T-cell (primary cell): ENCODE measurements at places on chromosomes 5 and 9.

- no peak for DNase-seq
Measured at GRCh38 chr5:123090661-123091297, 1.7 kb downstream of the PRDM6 start.

DNA sequence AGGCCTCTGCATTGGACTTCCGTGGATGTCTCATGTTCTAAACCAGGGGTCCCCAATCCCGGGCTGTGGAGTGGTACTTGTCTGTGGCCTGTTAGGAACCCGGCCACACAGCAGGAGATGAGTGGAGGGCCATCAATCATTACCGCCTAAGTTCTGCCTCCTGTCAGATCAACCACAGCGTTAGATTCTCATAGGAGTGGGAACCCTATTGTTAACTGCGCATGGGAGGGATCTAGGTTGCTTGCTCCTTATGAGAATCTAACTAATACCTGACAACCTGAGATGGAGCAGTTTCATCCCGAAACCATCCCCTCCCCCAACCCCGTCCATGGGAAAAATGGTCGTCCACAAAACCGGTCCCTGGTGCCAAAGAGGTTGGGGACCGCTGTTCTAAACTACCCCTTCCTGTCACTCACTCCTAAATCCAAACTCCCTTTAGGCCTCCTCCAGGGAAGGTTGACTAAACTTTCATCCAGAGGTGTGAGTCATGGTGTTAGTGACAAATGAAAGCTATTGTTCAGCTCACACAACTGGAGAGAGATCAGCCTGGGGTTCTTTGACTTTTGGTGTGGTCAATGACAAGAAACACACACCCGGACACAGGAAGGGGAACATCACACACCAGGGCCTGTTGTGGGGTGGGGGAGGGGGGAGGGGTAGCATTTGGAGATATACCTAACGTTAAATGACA lies 9.5 kb downstream of the KCNV2 start:
- no peak for DNase-seq

GRCh38 chr9:99296291-99296951 lies 74.3 kb downstream of the SEC61B start:
- peak; percentile 10 for DNase-seq

GRCh38 chr5:2754581-2755075 lies 3.2 kb upstream of the IRX2 start:
- DNase-seq, result no peak

- no peak for DNase-seq
Measured at GRCh38 chr9:132056717-132057560, 22.7 kb downstream of the MED27 start.

DNA sequence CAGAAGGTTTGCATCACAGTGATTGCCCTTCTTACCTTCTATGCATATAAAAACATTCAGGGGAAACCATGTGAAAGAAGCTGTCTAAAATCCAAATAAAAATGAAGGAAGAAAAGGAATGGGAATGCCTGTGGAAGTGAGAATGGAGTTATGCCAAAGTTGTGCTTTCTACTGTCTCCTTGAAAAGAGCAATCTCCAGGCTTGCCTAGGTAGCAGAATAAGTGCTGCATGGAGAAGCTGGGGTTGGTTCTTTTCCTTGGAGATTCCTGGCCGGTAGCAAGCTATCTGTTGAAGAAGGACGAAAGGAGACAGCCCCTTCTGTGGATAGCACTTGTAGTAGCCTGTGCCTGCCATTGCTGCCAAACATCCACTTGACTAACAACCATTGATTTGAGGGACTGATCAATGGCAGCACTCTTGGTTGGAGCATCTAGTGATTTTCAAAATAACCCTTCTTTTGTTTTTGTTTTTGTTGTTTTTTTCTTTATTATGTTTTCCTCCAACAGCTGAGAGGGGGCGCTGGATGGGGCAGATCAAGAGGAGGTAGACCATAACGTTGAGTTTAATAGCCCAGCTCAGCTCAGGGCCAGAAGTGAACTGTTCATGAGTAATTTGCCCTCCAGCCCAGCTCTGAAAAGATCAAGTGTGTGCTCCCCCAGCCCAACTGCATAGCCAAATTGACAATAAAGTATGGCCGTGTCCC lies 1.6 kb downstream of the PLCXD3 start:
- no peak for DNase-seq

GRCh38 chr5:66608501-66608900 lies 12.3 kb downstream of the MAST4 start:
- DNase-seq, result no peak

- DNase-seq, result no peak
Measured at GRCh38 chr9:92970467-92970923, 23.2 kb downstream of the FGD3 start.

DNA sequence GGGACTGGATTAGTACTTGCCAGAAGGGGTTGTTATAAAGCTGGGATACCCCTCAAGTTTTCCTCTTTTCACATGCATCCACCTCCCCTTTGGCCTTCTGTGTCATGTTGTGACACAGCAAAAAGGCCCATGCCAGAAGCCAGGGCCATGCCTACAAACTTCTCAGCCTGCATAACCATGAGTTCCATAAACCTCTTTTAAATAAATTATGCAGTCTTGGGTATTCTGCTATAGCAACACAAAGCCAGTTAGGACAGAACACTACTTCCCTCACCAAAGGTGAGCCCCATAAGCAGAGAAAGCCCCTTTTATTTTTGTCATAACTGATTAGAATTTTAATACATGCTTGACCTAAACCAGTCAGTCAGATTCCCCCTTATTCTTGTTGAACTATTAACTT lies 801.3 kb downstream of the DNAH5 start:
- no peak for DNase-seq

GRCh38 chr9:107363516-107364152 lies 80.6 kb downstream of the RAD23B start:
- no peak for DNase-seq

DNA sequence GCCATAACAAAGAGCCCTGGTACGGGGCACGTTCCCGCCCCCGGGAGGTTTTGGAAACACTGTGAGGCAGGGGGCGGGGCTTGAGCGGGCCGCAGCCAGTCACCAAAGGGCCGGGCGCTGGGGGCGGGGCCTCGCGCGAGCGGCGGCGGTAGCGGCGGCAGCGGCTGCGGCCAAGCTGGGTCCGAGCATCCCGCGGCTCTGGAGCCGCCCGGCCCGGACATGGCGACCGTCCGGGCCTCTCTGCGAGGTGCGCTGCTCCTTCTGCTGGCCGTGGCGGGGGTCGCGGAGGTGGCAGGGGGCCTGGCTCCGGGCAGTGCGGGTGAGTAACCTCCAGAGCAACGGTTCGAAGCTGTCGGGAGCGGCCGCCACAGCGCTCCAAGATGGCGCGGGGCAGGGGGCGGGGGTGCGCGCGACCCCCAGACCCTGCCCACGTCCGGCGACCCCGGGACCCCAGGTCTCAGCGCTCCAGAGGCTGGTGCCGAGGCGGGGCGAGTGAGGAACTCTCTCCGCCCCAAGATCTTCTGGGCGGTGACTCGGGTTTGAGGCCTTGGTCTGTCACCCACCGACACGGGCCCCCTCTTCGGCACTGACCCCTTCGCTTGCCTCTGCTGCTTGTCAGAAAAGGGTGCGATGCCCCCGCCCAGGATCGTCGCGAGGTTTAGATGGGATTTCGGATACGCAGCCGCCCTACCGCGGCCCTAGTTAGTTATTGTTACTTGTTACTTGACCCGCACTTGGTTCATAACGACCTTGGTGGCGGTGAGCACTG lies at the start of gene RECK:
RECK (plus strand) TSS at position 134 of the 769 bp plus-strand sequence; CDS start at position 220, 86 bp downstream.
- peak; percentile 82 for DNase-seq

- DNase-seq, result no peak
Measured at GRCh38 chr9:99556998-99557397, 264.7 kb upstream of the NR4A3 start.

DNA sequence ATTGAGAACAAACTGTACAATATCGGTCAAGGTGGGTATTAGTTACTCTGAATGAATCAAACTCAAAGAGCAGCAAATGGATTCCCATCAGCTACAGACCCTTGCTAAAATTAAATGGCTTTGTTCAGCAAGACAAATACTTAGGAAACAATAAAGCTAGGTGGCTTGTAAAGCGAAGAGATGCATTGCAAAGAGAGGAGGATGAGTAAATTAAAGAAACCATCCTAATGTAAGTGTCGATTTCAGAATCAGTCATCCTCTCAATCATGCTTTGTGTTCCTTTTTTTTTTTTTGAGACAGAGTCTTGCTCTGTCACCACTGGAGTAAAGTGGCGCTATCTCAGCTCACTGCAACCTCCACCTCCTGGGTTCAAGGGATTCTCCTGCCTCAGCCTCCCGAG lies 359.2 kb upstream of the ZNF462 start:
- DNase-seq, result no peak

GRCh38 chr5:86565197-86565789 lies 52.4 kb upstream of the COX7C start:
- DNase-seq, result no peak

GRCh38 chr9:91530829-91531228 lies 107.2 kb upstream of the NFIL3 start:
- DNase-seq, result no peak

DNA sequence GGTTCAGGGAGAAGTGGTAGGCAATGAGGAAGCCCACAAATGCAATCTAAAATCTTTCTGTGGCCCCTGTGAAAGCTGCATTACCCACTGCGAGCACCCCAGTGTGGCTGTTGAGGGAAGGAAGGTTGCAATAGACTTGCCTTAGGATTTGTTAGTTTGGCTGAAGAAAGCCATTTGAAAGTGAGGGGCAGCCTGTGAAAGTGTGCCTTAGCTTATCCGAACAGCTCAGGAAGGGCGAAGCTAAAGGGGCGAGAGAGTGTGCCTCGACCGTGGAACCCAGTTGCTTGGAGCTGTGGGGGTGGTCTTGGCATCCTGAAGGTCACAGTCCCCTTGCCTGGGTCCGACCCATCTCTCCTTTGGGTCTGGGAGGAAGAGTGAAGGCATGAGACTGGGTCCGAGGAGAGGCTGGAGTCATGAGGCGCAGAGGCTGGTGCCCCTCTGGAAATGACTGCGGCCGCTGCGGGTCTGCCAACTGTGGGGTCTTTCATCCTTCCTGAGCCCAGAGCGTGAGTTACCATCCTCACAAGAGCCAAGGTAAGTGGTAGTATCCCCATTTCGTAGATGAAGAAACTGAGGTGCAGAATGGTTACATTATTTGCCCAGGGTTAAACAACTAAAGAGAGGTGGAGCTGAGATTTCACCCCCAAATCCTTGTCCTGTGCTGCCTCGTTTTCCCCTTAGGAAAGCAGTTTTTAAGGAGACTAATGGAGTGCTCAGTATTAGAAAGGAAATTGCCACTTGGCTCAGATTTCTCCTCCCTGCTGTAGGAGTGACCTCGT lies 24.4 kb downstream of the SLC25A25 start:
- no peak for DNase-seq

GRCh38 chr9:126790561-126790960 lies 14.3 kb upstream of the ZBTB43 start:
- no peak for DNase-seq

DNA sequence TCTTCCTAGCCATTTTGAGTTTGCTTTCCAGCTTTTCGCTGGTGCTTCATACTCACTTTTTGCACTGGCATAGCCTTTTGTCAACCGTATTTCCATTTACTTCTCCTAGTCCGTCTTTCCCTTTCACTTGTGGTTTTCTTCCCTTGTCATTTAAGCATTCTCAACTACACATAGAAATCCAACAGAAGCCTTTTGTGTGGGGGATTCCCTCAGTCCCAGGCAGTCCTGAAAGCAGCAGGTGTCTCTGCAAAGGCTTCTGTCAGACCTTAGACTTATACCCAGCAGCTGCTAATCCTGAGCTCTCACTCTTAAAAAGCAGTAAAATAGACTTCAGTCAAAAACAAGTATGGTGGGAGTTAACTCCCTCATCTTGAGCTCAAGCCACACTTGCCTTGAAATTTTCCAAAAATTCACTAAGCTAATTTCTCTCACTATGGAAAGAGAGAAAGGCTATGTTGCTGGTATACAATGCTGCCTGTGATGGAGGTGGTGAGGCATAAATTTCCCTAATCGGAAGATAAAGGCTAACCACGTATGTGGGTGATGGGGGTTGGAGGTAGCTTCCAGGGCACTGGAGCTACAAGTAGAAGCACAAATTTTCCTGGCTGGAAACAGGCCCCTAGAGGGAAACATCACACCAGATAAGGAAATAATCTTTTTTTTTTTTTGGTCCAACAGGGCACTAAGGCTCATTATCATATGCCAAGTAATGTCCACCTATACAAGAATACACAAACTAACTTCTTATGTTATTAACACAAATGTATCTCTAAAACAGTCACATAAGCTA lies 34.8 kb upstream of the IFNK start:
- no peak for DNase-seq

GRCh38 chr5:31962871-31963307 lies 211.2 kb downstream of the GOLPH3 start:
- no peak for DNase-seq

- no peak for DNase-seq
Measured at GRCh38 chr5:179187229-179187678, 127.1 kb downstream of the ZNF354C start.

DNA sequence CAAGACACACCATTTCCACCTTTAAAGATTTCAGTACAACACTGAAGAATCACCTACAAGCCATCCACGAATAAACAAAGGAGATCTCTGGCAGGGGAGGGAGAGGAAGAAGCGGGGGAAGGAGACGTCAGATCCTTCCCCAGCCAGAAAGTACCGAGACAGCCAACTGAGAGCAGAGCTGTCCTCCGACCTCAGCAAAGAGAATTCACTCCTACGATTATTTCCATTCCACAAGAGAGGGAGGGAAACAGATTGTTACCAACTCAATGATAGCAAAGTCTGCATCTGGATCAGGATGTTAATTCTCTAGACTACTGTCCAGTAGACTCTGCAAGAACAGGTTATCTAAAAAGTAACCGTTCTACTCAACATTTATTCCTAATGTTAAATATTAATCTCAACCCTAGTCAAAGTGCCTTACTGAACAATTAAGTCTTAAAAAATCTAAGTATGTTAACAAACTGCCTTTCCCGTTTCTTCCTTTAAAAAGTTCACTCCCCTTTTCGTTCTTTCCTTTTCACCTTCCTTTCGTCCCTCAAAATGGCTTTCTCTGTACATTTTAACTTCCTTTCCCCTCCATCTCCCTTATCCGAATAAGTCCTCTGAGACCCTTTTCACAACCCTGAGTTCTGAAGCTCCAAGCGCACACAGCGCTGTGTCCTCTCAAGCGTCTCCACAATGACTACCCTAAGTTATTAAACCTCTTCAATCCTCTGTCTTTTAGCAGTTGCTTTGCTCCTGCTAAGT lies 1.4 kb downstream of the CHD1 start:
- DNase-seq, result peak; percentile 59

- no peak for DNase-seq
Measured at GRCh38 chr5:95801532-95801931, 21.0 kb downstream of the GLRX start.

DNA sequence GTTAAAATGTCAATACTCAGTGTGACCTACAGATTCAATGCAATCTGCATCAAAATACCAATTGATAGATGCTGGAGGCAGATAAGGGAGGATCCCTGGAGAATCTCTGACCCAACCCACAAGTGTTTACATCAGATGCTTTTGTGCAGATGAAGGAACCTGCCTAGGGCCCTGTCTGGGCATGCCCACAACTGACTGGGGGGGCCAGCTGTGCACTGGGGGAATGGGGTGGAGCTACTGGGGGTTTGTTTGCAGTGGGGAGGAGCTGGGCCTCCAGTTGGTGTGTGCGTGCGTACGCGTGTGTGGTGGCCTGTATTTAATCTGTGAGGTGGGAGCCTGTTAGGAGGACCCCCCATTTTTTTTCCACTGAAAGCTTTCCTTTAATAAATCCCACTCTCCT lies 244.9 kb downstream of the TRIM36 start:
- DNase-seq, result no peak
